ENCODE measurements at places on chromosomes 6 and 20.

- no peak for DNase-seq
Observed at GRCh38 chr6:149233056-149233715, 84.3 kb upstream of the TAB2 start.

- DNase-seq: no peak
Observed at GRCh38 chr6:47278545-47278944, 31.2 kb downstream of the TNFRSF21 start.

DNA sequence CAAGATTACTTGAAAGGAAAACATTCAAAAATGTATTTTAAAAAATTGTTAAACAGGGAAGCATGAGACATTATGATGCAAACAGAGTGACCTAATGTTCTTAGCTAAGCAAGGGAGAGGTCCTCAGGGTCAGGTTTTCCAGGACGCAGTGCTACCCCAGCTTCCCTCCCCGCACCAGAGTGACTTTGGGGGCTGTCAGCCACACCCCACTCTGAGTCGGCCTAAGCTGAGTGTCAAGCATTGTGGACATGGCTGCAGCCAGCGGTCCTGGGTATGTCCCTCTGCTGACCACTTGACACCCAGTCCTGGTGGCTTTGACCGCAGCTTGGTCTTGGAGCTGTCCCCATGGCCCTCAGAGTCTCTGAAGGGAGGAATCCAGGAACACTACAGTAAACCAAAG lies 54.9 kb upstream of the CD93 start:
- no peak for DNase-seq

GRCh38 chr6:36142971-36143838 lies 12.9 kb downstream of the MAPK13 start:
- no peak for DNase-seq

GRCh38 chr6:150511313-150511712 lies 88.4 kb upstream of the PLEKHG1 start:
- no peak for DNase-seq

GRCh38 chr6:77430504-77430903 lies 32.8 kb downstream of the HTR1B start:
- DNase-seq: no peak
